CD4-positive, alpha-beta T cell treated with Interleukin-17A for 1 hour (primary cell): ENCODE measurements at places on chromosomes 1 and 21.

GRCh38 chr1:56080123-56080522, 499.2 kb downstream of the PLPP3 start:
- no peak for DNase-seq

- no peak for DNase-seq
Measured at GRCh38 chr1:248825573-248825908, 174 bp downstream of the SH3BP5L start.

GRCh38 chr1:182046763-182047162, 14.7 kb downstream of the ZNF648 start:
- DNase-seq = no peak

DNA sequence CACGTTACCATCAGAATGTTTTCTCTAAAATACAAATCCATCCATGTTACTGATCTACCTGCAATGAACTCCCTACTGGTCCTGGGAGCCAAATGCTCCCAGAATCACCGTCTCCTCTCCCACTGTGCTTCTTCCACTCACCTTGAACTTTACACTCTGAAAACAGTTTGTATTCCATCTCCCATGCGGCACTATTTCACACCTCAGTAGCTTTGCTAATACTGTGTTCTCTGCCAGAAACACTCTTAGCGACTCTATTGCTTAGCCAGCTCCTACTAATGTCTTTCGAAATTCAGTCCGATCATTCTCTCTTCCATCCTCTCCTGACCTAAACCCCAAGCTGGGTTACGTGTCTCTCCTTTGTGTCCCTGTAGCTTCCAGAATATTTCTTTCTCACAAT, 284.4 kb upstream of the DUSP10 start:
- DNase-seq = no peak

GRCh38 chr1:155977690-155978324, 540 bp downstream of the ARHGEF2 start:
- DNase-seq = peak; percentile 58

DNA sequence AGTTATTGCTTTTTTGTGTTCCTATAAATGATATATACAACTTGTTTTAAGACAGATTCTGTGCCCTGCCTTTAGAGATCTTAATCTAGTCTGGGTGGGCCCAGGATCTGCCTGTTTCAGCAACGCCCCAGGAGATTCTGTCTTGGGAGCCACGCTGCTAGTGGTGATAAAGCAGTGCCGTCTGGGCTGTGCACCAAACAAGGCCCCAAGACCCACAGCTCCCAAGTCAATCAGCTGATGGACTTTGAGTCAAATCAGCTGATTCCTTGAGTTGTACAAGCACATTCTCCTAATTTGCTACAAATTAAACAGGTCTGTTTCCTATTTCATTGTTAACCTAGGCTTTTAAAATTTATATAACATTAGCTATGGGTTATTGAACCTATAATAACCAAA, 15.7 kb upstream of the SLC44A3 start:
- no peak for DNase-seq

GRCh38 chr1:21299780-21300395, 9.6 kb upstream of the ECE1 start:
- no peak for DNase-seq

DNA sequence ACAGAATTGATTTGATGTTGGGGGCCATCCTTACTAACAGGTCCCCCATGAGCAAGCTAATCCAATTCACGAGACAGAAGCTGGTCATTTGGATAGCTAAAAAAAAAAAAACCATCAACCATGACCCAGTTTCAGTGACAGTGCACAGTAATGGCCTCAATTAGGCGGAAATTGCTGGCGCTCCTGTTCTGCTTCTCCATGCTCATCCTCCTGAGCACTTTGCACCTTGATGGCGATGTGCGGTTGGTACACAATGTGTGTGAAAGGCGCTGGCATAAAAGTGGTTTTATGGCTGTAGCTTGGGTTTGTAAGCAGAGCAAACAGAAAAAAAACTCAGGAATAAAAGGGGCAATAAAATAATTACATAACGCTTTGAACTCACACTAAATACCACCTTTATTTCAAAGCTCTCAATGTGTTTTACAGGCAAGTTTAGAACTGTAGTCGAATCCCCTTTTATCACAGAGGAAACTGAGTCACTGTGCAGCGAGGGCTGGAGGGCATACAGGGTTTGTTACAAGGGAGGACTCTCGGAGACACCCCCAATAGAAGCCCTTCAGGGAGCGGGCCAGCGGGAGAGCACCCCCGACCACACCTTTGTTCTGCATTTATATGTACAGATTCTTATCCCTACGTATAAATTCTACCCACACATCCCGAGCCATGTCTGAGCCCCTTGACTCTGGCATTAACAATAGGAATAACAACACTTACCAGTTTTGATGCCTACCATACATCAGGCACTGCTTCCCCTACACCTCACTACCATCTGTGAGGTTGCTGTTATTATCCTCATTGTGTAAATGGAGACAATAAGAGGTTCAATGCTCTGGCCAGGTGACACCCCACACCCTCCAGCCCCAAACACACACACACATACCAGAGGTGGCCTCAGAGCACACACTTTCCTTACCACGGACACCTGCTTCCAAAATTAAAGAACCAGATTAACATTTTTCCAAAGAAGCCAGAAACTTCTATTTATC, 213.5 kb upstream of the IRF2BP2 start:
- no peak for DNase-seq

DNA sequence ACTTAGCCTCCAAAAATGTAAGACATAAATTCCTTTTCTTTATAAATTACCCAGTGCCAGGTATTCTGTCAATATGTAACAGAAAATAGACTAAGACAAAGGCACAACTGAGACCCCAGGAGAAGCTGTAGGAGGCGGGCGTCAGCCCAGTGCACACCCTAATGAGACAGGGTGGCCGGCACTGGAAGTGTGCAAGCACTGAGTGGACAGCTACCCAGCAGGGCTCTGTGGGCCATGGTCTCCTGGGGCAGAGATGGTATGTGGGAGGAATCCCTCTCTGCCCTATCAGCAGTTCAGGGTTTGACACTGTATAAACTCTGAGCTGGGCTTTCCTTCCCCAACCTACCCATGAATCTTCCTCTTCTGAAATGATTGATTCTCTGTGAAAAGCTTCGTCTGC, 139.5 kb downstream of the GLIS1 start:
- no peak for DNase-seq

GRCh38 chr1:236489710-236490377, 33.9 kb upstream of the LGALS8 start:
- DNase-seq = peak; percentile 50

GRCh38 chr1:223704921-223705878, 7.1 kb upstream of the CAPN2 start:
- DNase-seq = no peak

DNA sequence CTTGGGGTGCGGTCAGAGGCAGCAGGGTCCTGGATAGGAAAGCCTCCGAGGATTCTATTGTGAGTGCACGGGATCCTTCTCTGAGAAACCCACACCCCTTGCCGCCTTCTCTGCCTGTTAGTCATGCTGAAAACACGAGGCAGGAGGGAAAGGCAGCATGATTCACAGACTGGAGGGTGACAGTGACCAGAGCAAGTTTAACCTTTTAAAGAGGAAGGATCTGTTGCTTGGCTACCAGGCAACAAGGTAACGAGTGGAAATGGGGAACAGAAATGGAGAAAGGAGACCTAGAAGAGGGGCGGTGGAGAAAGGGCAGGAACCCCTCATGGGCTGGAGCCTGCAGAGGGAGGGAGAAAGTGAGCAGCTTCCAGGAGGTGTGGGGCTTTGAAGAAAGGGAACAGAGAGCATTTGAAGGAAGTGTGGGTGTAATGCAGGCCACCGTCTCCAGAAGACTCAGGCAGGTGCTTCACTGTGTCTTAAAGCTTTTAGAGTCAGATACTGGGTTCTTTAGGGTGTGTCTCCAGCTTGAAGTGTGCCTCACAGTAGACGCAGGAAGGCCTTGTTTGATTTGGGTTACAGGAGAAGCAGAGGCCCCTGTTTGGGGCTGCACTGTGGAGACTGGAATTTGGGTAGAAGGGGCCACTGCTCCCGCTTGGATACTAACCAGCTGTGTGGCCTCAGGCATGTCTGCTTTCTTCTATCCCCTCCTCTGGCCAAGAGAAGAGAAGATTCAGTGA, 19.1 kb downstream of the OPTC start:
- peak; percentile 32 for DNase-seq

GRCh38 chr1:101924700-101925099, 72.0 kb downstream of the OLFM3 start:
- no peak for DNase-seq

GRCh38 chr1:28314547-28314941, 14.3 kb upstream of the MED18 start:
- DNase-seq = no peak

- DNase-seq = no peak
Measured at GRCh38 chr1:187794561-187794960, 965.8 kb downstream of the PLA2G4A start.
